Activated CD4-positive, alpha-beta T cell treated with anti-CD3 and anti-CD28 coated beads, Interleukin-2, amount 10 ng/mL, durations not matched to agents 7 days and 5 days (primary cell): ENCODE measurements at places on chromosomes 12 and 14.

GRCh38 chr12:50488801-50489200 is 16.0 kb upstream of the DIP2B start:
- H3K27ac ChIP-seq: no peak overlapping the region
- no peak for DNase-seq
- peaks cover 1% of the 10 kb centered on the region for H3K36me3 ChIP-seq
- no peak overlapping the region for H3K4me3 ChIP-seq

GRCh38 chr14:99899578-99900178 is 106.5 kb downstream of the EML1 start:
- H3K27ac ChIP-seq: no peak overlapping the region
- no peaks in the 10 kb centered on the region for H3K4me1 ChIP-seq
- no peak overlapping the region for H3K4me3 ChIP-seq
- H3K36me3 ChIP-seq: no peaks in the 10 kb centered on the region
- H3K27me3 ChIP-seq: peaks cover 11% of the 10 kb centered on the region

DNA sequence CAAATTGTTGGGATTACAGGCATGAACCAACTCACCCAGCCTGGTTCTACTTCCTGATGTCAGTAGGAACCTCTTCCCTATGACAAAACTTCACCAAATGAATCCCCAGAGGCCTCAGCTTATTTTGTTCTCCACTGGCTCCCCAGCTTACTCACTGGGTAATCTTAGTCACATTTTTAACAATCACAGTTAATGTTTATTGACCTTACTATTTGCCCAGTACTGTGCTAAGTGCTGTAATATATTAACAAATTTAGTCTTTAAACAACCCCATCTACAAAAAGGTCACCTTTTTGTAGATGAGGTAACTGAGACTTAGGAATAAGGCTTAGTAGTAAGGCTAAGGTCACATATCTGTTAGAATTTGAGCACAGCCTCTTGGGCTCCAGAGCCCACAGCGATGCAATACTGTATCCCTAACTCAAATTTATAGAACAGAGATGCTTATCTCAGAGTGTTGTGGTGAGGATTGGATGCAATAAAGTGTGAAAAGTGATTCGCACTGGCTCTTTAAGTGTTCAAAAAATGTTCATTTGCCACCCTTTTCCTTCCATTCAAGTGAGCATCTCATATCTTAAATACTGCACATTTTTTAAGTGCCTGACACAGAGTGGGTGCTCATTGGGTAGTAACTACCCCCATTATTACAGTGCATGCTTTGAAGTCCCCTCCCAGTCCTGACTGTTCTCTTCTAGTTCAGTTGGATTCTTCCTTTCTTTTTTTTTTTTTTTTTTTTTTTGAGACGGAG is 146.4 kb upstream of the ARHGAP5 start:
- DNase-seq: no peak
- H3K4me3 ChIP-seq: no peak overlapping the region
- no peak overlapping the region for H3K27ac ChIP-seq
- H3K36me3 ChIP-seq: no peaks in the 10 kb centered on the region
- H3K27me3 ChIP-seq: no peaks in the 10 kb centered on the region

DNA sequence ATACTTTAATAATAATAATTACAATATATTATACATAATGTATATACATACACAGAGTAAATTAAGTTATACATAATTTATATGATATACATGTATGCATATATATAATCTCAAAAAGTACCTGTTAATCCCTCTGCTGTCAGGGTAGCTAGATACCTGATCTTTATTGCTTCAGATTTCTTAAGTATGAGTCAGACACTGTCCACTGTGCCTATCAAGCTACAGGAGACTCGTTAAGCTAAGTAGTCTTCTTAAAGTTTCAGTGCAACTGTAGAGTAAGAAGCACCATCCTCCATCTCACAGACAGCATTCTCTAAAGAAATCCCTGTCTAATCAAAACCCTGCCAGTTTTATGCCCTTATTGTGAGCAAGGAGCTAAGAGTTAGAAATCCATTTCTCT is 428.7 kb downstream of the RERGL start:
- H3K4me1 ChIP-seq: no peaks in the 10 kb centered on the region
- no peak overlapping the region for H3K4me3 ChIP-seq
- no peak overlapping the region for H3K27ac ChIP-seq
- H3K27me3 ChIP-seq: no peaks in the 10 kb centered on the region
- DNase-seq: no peak

- H3K4me3 ChIP-seq: no peak overlapping the region
- H3K4me1 ChIP-seq: no peaks in the 10 kb centered on the region
- H3K27ac ChIP-seq: no peak overlapping the region
- peaks cover 15% of the 10 kb centered on the region for H3K27me3 ChIP-seq
These were observed 23.2 kb upstream of the MAGOHB start for GRCh38 chr12:10636611-10637010.

DNA sequence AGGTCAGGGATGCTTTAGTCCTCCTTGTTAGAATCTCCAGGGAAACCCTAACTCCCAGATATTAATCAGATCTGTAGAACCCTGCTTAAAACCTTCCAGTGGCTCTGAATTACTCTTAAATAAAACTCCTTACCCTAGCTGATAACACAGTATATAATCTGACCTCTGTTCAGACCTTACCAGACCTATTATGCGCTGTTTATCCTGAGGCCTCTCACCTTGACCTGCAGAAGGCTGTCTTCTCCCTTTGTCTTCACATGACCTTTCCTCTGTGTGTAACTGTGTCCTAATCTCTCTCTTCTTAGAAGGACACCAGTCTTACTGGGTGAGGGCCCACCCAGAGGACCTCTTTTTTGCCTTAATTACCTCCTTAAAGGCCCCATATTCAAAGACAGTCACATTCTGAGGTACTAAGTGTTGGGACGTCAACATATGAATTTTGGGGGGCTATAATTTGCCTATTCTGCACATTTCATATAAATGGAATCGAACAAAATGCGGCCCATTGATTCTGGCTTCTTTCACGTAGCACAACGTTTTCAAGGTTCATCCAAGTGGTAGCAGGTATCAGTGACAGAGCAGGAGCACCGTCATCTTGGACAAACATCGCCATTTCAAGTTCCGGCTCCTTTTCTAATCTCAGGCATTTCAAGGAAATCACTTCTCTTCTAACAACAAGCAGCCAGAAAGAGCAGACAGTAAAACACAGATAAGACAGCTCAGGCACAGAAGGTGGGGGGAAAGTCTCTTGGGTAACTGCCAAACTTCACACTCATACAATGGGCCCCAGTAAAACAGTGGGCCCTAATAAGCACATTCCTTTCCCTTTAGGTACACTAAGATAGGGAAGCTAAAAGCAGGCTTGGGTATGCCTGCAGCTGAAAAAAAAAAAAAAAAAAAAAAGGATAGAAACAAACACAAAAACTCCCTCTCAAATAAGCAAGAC is 200.2 kb upstream of the NUDT4 start:
- DNase-seq: no peak
- H3K27me3 ChIP-seq: no peaks in the 10 kb centered on the region
- H3K4me1 ChIP-seq: no peaks in the 10 kb centered on the region

DNA sequence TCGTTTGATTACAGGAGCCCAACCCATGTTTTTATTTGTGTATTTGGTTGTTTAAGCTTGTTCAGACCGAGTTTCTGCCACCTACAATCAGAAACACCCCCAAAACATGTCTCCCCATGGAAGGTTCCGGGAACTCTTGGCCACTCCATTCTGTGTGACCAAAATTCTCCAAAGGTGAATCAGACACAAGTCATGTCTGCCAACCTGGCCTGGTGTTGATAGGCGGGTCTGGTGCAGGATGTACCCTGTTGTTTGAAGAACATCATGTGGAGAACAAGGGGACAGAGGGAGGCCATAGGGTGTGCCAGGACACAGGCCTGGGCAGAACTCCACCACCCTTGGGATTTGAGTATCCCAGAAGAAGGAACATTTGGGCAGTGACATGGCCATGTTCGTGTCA is 147.1 kb upstream of the MYL2 start:
- no peak overlapping the region for H3K27ac ChIP-seq
- no peaks in the 10 kb centered on the region for H3K36me3 ChIP-seq
- no peak overlapping the region for H3K4me3 ChIP-seq

DNA sequence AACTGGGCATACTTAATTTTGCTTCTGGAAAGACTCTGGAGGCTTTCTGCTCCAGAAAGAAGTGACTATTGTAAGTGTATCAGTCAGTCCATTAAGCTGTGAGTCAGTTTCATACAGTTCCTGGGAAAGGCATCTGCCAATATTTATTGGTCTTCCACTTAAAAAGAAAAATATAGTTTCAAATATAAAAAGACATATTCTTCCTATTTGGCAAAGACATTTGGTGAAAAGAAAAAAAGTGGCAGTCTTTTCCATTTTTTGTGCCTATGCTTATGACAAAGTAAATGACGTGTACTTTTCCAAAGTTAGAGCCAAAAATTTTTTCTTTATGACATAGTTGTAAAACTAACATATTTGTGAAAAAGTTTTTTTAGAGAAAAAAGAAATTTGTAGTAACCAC is 12.3 kb downstream of the TMEM30B start:
- no peak overlapping the region for H3K27ac ChIP-seq
- DNase-seq: no peak
- H3K4me1 ChIP-seq: peaks cover 6% of the 10 kb centered on the region
- H3K4me3 ChIP-seq: no peak overlapping the region
- no peaks in the 10 kb centered on the region for H3K36me3 ChIP-seq
- H3K27me3 ChIP-seq: peaks cover 51% of the 10 kb centered on the region

- no peak overlapping the region for H3K4me3 ChIP-seq
- no peaks in the 10 kb centered on the region for H3K36me3 ChIP-seq
- no peak overlapping the region for H3K27ac ChIP-seq
These were observed 23.3 kb downstream of the BMAL2 start for GRCh38 chr12:27355979-27356378.

- H3K36me3 ChIP-seq: peaks cover 7% of the 10 kb centered on the region
- no peak overlapping the region for H3K4me3 ChIP-seq
- H3K27ac ChIP-seq: peak overlapping the region; percentile 19
- H3K27me3 ChIP-seq: peaks cover 91% of the 10 kb centered on the region
- H3K4me1 ChIP-seq: peaks cover 7% of the 10 kb centered on the region
- DNase-seq: no peak
These were observed 7.5 kb upstream of the PAX9 start for GRCh38 chr14:36653962-36654793.

- H3K36me3 ChIP-seq: peaks cover 2% of the 10 kb centered on the region
- no peaks in the 10 kb centered on the region for H3K4me1 ChIP-seq
- H3K27ac ChIP-seq: no peak overlapping the region
- DNase-seq: no peak
These were observed 89.3 kb downstream of the OSBPL8 start for GRCh38 chr12:76470028-76470939.

DNA sequence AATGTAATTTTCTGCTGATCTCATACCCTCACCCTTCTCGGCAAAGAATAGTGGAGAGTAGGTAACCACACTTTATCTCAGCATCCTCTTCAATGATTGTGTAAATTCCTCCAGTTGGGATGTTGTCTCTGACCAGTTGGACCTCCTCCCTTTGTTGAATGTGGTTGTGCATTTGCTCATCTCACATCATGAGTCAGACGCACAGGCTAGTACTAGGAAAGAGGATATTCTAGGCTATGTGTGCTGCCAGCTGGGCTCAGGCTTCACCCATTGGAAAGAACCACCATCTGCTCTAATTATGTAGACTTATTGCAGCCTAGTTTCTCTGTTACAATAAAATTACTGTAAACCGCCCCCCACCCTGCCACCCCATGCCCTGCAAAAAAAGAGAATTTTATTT is 90.3 kb downstream of the LMO3 start:
- H3K4me1 ChIP-seq: no peaks in the 10 kb centered on the region
- DNase-seq: no peak
- no peak overlapping the region for H3K27ac ChIP-seq
- no peaks in the 10 kb centered on the region for H3K27me3 ChIP-seq
- H3K4me3 ChIP-seq: no peak overlapping the region
